ENCODE measurements at places on chromosomes 16 and 17.

- no peak for DNase-seq
Measured at GRCh38 chr16:67435758-67436164, 4.8 kb downstream of the HSD11B2 start.

GRCh38 chr17:72306037-72306436 lies 185.2 kb downstream of the SOX9 start:
- DNase-seq = no peak

- no peak for DNase-seq
Measured at GRCh38 chr17:39624313-39624712, 2.4 kb upstream of the PPP1R1B start.

- no peak for DNase-seq
Measured at GRCh38 chr16:29821643-29822115, 1.4 kb downstream of the MVP start.

DNA sequence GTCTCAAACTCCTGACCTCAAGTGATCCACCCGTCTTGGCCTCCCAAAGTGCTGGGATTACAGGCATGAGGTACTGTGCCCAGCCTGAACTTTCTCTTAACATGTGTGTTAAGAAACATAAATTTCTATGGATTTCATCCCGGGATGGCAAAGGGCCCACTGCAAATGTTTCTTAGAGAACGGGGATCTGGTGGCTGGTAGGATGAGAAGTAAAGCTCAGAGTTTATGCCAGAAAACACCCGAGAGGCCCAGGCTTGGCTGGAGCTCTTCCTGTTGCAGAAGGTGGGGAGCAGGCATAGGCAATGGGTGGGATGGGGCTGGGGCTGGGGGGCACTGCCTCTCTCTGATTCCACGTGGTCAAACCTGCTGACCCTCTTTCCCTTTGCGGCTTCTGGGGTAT lies 5.6 kb upstream of the CARHSP1 start:
- no peak for DNase-seq

DNA sequence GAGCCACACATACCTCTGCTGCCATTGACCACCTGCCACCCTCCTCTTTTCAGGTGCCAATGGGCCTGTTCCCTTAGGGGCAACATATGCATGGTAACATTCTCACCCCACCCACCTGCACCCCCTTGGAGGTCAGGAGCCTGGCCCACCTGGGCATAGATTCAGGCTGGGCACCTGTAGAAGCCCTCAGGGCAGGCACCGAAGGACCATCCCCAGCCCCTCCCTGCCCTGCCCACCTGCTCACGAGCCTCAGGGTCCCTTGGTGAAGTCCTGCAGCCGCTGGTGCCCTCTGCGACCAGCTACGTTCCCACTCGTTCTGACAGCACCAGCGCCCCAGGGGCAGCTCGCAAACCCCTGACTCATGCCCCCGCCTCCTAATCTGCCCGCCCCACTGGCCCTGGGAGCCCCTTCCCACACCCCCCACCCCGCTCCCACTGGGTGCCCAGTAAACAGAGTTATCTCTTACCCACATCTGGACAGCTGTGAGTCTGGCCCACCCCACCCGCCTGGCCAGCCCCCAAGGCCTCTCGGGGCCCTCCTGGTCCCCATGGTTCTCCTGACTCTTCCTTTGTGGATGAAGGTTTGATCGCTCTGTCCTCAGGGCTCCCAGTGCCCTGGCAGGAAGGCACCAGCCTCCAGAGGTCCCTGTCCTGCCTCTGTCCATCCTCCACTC lies at the start of gene SLC4A1:
TSS of gene SLC4A1 (minus strand) at position 318 of the 673 bp plus-strand sequence. CDS start 5,269 bp downstream, outside the sequence.
- DNase-seq = no peak

- DNase-seq = no peak
Measured at GRCh38 chr16:47136099-47136842, 7.5 kb downstream of the NETO2 start.

GRCh38 chr16:16867973-16868372 lies 489.0 kb downstream of the NPIPA7 start:
- no peak for DNase-seq

- DNase-seq = no peak
Measured at GRCh38 chr17:81414756-81415516, 19.7 kb downstream of the BAHCC1 start.

DNA sequence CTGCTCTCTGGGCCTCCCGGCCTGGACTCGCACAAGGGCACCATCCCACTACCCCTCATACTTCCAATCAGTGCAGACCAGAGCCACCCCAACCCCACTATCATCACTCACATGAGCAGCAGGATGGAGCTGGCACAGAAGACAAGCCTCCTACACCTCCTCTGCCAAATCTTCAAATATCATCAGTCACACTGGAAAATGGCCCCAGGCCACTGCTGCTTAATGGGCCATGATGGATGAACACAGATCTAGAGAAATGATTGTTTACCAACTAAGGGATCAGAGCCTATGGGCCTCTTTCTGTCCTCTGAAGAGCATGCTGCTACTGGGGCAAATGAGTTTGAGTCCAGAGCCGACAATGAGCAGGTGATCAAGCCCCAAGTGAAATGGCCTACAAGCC lies 165.5 kb downstream of the GRIN2A start:
- no peak for DNase-seq

GRCh38 chr16:65318138-65318537 lies 196.3 kb upstream of the CDH11 start:
- DNase-seq = no peak

Measured in stimulated activated CD8-positive, alpha-beta memory T cell treated with anti-CD3 and anti-CD28 coated beads, Interleukin-2, amount 100 ng/mL, for 1 hour (primary cell).